GM04504 (cell line): ENCODE measurements at places on chromosomes 12 and 14.

DNA sequence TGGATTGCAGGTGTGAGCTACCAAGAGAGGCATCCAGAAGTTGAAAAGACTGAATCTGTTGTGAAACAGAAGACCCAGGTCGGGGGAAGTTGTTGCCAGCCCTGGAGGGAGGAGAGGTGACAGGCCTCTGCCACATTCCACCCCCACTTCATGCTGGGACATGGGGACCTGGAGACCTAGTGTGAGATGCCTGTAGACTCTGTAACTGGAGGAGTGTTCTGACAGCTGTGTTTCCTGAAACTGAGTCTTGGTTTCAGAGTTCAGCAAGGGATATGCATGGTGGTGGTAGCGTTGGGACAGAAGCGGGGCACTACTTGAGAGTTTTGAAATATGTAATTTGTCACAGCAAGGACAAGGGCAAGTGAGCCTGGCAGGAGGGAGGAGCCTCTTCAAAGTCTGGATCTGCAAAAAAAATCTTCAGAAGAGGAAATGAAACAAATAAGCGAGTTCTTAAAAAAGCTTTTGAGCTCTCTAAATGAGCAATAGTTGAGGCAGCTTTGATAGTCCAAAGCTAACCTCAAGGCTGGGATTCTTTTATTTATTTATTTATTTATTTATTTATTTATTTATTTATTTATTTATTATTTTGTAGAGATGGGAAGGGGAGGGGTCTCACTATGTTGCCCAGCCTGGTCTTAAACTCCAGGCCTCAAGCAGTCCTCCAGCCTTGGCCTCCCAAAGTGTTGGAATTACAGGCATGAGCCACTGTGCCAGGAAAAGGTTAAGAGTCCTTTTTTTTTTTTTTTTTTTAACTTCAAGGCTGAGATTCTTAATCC, 58.9 kb upstream of the EEA1 start:
- DNase-seq = no peak

DNA sequence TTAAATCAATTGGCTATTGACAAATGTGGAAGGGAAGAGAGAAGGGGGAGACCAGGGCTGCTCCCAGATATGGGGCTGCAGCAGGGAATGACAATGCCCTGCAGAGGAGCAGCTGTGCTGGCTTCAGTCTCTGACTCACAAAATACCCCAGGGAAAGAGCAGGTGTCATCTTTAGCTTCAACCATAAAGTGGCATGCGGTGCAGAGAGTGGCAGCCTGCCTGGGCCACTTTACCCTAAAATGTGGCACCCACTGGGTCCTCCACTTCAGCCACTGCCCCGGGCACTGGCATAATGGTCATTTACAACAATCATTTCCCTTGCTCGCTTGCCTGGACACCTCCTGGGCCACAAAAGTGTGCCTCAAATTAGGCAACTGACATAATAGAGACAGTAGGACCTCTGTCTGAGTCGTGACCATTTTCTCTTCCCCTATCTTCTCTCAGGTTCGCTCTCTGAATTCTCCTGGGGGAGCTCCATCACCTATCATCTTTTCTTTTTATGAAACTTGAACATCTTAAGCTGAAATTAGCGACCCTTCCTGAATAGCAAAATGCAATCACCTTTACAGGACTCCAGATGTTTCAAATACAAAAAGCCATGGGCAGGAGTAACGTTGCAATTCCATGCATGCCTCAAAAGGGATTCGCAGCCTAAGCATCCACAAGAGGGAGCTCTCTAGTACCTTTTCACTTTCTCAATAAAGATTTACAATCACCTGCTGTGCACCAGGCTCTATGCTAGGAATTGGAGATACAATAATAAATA, 179.9 kb upstream of the ATF7IP start:
- DNase-seq = peak; percentile 3

DNA sequence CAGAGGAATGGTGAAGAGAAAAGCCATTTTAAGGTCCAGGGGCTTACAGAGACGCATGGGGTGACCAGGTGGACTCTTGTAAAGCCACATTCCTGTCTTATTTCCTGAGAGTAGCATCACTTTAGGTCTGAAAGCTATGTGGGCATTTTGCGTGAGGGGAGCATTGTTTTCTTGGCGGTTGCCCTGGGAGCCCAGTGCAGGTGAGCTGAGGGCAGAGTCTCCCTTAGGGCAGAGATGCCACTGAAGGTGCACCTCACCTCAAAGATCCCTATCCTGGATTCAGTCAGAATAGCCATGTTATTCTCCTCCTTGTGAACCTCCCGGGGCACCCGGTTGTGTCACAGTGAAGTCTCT, 12.4 kb downstream of the GLRX5 start:
- DNase-seq = no peak

GRCh38 chr14:96078625-96079016, 39.5 kb downstream of the C14orf132 start:
- DNase-seq = no peak

DNA sequence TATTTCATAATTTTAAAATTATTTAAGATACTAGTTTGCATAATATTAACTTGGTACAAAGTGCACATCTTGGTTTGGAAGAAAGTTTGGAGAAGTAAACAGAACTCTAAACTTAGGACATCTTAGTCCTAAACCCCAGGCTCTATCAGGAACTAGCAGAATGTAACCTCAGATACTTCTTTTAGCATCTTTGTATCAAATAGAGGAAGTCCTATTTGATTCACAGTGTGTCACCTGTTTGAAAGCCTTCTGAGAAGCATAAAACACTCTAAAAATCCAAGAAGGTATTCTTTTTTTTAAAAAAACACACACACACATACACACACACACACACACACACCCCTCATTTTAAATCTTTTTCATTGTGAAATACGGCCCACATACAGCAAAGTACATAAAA, 12.0 kb upstream of the RNU6-7 start:
- DNase-seq = no peak

DNA sequence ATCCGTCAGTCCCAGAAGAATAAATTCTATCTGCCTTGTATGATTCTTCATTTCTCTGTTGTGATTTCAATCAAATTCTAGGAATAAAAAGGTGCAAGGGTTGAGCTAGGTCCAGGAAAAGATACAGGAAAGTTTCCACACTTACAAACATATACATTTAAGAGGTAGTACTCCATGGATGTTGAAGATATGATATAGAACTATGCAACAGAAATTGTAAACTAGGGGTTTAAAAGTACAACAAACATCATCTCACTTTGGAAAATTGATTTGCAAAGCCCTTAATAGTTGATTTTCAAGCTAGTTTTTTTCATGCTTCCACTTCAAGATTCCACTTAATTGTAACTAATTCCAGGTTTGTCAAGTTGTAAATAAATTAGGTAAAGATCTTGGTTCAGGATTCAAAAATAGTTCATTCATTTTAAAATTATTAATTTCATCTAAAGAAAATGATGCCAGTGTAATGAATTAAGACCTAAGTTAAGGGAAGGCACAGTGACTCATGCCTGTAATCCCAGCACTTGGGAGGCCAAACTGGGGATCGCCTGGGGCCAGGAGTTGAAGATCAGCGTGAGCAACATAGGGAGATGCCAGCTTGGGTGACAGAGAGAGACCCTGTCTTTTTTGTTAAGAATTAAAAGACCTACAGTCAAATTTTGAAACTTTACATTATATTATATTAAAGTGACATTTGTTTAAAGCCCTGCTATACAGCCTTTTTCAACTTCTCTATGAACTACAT, at the start of gene OR6C70:
TSS of gene OR6C70 (minus strand) at position 51 of the 742 bp plus-strand sequence. CDS start at position 51, 0 bp downstream.
- DNase-seq = no peak

DNA sequence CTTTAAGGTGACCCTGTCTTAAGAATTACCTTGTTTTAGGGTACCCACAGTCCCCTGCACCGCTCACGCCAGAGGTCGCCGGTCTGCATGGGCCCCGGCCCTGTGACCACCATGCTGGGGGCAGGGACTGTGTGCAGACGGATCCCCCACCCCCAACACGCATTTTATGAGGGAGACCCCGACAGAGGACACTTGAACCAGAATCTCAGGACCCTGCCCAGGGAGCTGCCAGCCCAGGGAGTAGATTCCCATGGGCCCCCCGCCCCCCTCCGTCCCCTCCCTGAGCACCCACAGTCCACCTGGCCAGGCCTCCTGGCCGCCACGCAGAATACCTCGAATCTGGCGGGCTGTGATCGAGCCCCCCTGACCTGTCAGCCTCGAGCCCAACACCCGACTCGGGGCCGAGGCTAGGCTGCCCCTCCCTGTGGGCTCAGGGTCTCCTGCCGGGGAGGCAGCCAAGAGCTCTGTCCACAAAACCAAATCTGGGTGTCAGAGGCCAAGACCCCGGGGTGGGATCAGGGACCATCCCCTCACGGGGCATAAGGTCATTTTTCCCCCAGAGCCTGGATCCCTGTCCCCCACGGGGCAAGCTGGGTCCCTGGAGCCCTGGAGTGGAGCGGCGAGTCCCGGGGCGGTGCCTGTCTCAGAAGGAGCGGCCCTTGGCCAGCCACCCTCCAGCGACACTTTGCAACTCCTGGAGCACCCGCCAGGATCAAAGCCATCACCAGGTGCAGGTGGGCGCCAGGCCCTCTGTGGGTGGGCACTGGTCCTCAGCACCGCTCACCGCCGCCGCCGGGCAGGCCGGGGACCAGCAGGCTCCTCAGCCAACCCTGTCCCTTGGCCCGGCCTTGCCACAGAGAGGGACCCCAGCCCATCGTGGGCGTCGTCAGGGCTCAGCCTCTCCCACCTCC, 155.8 kb upstream of the PKP2 start:
- DNase-seq = no peak

DNA sequence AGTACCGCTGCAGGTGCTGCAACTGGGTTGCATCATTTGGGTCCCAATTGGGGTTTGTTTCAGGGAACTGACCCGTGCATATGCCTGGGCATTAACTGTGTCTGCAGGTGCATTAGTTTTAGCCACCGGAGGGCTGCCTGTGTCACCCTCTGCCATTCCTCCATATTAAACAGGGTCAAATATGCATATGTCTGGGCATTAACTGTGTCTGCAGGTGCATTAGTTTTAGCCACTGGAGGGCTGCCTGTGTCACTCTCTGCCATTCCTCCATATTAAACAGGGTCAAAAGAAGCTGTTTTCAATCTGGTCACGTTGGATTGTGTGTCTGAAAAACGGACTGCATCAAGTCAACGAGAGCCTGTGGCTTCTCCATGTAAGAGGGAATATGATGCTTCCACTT, 1317.0 kb downstream of the TMEM121 start:
- DNase-seq = no peak

- DNase-seq = peak; percentile 38
Measured at GRCh38 chr14:92846162-92846897, 52.2 kb downstream of the GOLGA5 start.

DNA sequence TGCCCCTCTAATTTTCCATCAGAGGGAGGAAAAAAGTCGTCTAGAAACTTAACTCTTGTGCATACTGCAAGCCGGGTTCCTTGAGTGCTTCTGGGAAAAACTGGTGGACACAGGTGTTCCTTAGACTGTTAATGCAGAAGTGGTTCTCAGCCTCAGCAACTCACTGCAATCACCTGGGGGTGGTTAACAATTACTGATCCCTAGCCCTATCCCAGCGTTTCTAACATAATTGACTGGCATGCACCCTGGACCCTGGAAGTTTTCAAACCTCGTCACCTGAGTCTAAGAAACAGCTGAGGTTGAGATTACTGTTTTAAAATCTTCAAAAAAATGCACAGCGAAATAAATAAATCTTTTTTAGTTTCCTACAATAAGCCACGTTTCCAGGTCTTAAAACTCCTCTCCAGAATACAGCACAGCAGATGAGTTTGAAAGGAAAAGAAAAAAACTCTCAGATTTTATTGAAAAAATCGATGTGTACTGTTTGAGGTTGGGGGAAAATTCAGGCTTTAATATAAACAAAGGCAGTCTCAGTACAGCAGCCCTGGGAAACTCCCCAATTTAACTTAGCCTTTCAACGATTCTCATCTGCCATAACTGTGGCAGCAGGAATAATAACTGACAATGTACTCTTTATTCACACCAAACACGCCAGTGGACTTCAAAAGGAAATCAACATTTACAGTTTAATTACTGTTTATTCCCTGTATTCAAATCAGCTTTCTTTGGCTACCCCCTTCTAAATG, 45.4 kb downstream of the PHLDA1 start:
- DNase-seq = no peak

DNA sequence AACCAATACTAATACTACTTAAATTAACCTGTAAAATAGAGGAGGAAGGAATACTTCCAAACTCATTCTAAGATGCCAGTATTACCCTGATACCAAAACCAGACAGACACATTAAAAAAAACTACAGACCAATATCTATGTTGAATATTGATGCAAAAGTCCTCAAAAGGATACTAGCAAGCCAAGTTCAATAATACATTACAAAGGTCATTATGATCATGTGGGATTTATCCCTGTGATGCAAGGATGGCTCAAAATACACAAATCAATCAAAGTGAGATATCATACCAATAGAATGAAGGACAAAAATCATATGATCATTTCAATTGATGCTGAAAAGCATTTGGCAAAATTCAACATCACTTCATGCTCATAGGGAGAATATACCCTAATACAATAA, 97.2 kb upstream of the ATXN7L3B start:
- DNase-seq = no peak

DNA sequence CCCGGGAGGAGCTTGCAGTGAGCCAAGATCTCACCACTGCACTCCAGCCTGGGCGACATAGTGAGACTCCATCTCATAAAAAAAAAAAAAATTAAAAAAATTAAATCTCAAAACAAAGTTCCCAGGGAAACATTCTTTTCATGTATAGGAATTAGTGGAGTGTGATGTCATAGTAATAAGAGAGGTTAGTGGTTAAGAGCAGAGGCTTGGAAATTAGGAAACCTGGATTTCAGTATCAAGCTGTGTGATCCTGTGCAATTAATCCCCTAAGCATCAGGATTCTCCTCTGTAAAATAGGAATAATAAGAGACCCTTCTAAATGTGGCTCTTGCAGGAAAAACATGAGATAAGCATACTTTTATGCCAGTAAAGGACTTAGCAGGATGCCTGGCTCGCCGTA, 3.1 kb upstream of the TXNRD1 start:
- no peak for DNase-seq

DNA sequence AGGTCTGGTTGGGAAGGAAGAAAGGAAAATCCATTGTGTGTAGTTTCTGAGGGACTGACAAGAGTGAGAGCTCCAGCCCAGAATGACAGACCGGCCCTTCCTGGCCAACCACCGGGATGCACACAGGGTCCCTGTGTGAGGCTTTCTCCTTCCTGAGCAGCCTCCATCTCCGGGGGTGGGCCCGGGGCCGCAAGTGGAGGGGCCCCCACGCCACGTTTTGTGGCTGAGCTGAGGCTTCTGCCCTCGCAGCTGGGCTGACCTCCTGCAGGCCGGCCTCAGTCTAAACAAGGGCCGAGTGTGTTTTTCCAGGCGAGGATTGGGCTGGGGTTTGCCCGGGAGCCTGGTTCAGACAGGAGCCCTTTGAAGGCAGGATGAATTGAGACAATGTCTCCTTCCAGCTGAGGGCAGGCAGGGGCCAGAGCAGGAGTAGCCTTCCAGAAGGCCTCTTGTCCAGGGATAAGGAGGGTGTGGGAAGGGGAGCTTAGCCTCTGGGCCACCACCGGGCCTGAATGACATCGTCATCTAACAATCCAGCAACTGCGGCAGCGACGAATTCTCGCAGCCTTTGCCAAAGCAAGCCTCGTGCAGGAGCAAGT, 96.5 kb upstream of the NCOR2 start:
- no peak for DNase-seq

DNA sequence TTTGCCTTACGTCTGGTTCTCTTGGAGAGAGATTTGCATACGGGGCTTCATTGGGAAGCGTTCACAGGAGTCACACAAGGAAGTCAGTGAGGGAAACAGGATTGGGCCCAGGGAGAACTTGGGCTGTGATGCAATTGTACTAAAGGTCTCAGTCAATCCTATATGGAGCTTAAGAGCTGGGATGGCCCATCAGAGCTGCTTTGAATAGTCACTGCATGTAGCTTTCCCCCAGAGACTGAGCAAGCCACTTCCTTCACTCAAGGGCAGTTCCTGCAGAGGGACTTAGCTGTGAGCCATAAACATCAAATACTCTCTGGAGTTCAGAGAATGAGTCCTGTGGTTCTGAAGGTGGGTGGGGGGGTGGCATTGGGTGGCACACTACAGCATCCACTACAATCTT, 605.4 kb downstream of the MED13L start:
- DNase-seq = no peak
